ENCODE measurements at places on chromosomes 1 and 21. TPM values are rescaled to one million over a fixed set of nuclear protein-coding genes. Genes with fewer than 3 reads are reported as not detected.

DNA sequence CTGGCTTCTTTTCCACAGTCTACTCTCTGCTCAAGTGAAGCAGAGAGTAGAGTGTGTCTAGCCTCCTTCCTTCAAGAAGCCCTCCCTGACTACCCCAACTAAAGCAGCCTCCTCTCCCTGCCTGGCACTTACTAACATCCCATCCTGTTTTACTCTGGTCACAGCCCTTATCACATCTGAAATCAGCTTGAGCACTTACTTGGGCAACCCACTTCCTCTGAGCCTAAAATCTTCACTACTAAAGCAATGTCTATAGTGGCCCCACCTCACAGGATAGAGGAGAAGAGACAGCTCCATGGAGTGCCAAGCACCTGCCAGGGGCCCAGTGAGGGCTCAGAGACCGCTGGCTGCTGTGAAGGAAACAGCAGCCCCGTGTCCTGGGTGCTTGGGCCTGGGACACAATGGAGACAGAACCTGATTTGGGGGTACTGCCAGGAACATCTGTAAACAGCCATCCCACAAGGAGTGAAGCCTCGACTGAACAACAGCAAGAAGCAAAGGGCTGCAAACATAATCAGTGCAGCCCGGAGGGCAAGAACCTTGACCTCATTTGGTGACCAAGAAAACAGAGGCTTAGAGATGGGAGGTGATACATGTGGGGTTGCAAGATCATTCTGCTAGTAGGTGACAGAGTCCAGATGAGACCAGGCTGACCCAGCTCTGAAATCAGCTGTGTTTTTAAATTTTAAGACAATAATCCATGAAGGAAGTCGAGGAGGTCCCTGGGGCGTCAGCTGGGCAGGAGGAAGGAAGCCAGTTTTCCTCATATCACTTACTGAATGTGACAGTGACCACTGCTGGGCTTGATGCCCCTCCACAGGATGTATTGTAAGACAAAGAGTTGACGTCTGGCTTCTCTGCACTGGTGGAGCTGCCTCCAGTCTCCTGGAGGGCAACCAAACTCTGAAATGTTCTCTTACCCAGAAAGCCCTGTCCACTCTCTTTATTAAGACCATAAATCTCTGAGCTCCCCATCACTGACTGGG lies 710.6 kb downstream of the MATN1 start:
- DNase-seq, result no peak

FNDC10 gene
- total RNA-seq, result 2.7 TPM

EFNA3 gene
- 10.5 TPM for total RNA-seq

DNA sequence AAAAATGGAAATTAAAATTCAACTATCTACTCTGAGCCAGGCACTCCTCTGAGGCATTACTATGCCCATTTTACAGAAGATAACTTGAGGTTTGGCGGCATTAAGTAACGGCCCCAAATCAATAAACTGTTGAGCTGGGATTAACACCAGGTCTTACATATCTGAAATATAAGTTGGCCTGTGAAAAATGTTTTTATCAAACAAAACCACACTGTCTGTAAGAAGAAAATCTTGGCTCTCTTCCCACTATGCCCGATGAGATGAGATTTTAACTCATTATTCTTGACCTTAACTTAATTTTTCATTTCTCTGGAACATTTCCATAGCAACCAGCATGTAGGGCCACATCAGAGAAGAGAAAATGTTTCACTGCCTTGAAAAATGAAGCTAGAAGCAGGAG lies 21.8 kb downstream of the RC3H1 start:
- DNase-seq, result no peak

PIGM gene
- total RNA-seq, result 11.4 TPM

DNA sequence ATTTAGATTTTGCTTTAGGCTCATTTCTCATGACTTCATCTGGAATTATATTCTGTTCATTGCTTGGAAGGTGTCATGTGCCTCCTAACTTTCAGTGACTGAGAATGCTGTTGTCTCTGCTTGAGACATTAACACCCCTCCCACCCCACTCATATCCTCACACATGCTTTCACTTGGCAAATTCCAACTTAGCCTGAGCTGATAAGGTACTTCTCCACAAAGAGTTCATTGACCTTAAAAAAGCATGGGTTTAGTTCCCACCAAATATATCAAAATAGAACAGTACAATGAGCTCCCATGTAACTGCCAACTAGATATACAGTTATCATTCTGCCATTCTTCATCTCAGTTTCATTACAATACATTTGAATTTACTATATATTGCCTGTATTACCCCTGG lies 576.5 kb upstream of the ADGRL2 start:
- no peak for DNase-seq

DNA sequence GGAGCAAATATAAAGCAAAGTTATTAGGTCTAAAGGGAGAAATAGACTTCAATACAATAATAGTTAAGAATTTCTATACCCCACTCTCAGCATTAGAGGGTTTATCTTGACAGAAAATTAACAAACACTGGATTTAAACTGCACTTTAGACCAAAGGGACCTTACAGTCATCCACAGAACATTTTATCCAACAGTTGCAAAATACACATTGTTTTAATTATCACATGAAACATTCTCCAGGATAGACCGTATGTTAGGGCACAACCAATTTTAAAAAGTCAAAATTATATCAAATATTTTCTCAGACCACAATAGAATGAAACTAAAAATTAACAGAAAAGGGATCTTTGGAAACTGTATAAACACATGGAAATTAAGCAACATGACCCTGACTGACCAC lies 384.5 kb upstream of the C1orf87 start:
- DNase-seq, result no peak

- no peak for DNase-seq
These were observed 96.4 kb upstream of the KCNJ6 start for GRCh38 chr21:38012672-38013071.

DNA sequence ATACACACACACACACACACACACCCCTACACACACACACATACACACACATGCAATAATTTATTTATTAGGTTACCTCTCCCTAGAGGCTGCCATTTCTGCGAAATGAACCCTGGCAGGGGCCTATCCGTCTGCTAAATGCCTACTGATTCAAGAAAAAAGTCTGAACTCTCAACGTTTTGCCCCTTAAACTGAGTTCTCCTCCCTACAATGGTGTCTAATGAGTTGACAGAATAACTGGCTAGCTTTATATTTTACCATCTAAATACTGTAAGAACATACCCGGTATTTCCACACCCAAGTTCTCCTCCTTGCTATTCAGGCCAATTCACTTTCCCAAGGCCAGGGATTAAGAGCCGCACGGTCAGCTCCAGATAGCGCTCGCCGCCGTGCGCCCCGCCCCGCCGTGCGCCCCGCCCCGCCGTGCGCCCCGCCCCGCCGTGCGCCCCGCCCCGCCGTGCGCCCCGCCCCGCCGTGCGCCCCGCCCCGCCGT lies 339 bp upstream of the RNPC3 start:
- no peak for DNase-seq

DNA sequence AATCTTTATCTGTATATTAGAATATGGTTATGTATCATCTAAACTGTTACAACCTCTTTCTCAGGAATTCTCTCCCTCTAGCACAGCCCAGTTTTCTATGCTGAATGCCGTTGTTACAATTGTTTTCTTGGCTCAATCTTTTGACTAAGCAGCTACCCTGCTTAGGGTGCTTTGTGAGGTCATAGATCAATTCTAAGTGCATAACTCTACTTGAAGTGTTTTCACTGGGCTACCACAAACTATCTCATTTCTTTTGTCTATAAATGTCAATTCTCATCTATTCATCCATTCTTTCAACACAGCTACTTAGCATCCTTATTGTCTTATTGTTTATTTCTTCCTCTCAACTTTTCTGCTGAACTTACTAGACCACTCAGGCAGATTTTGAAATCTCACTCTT lies 77.1 kb downstream of the CEP350 start:
- no peak for DNase-seq

SYT14 gene
- total RNA-seq, result 3.7 TPM

DNA sequence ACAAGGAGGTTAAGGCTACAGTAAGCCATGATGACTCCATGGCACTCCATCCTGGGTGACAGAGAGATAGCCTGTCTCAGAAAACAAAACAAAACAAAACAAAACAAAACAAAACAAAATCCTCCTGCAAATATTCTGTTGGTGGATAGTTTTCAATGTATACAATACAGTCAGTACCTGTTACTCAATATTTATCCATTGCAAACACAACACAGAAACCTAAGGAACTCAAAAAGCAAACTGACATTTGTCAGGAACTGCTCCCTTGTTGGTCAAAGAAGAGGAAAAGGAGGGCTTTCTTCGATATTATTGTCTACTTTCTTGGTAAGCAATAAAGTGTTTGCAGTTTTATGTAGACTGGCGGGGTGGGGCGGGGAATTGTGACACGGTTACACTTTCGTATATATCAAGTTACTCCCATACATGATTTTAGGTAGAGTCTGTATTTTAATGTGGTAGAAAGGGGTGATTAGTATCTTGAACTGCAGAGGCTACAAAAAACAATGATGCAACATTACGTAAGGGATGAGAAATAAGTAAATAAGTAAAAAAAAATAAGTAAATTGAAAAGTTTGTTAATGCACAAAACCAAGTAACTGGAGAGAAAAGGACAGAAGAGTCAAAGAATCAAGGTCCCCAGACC lies 31.8 kb downstream of the APP start:
- no peak for DNase-seq

DNA sequence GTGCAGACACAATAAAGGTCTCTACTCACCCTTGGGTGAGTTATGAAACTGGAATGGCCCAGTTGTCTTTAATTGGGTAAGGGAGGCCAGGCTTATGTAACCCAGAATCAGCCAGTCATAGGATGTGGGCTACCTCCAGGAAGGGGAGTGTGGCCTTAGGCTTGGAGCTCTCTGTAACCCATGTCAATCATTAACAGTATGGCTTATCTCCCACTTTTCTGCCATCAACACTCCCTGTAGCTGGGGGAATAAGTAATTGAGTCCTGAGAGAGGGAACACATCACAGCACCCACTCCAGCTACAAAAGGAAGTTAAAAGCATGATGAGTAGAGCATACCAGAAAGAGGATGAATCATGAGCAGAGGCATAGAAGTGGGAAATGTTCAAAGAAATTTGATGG lies 327.0 kb upstream of the DUSP10 start:
- no peak for DNase-seq

PLA2G5 gene
- not detected for total RNA-seq

DNA sequence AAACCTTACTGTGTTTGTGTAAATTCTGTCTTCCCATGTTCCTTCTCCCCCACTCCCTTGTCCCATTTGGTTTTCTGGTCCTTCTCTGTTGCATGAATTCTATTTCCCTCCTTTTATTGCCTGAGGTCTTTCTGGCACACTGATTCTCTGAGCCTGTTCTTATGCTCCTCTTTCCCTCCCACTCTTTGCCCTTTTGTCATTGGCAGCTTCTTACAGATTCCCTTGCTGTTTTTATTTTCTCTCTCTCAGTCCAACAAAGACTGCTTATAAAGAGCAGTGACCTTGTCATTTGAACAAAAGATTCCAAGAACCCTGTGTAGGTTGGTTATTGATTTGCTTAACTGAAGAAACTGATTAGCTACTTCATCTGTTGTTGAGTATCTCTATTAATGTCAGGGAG lies 49.7 kb downstream of the GPR52 start:
- DNase-seq, result no peak

DNA sequence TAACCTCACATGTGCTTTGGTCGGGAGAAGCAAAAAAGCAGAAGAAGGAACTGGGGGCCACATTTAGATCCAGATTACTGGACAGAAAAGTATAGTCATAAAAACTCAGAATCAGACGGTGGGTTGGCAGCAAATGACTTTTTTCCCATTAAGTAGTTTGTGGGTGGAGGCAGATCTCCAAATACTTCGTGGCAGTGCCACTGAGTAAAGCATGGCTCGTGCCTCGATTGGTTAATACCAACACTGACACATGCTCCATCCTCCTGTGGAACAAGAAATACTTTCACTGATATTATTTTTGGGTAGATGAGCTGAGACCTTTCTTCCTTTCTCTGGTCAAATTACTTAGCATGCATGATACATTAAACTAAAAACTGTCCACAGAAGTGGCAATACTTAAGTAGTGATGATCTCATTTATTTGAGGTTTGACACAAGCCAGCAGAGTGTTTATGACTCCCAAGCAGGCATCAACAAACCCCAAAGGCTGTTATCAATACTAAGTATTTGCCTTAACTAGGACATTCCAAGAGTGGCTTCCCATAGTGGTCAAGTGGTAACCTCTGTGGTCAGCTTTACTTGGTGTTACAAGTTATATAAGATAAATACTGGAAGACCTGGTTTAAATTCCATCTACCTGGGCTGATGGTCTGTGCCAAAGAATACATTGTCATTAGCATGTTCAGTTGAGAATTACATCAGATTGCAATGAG lies 500.0 kb upstream of the RUNX1 start:
- no peak for DNase-seq

DNA sequence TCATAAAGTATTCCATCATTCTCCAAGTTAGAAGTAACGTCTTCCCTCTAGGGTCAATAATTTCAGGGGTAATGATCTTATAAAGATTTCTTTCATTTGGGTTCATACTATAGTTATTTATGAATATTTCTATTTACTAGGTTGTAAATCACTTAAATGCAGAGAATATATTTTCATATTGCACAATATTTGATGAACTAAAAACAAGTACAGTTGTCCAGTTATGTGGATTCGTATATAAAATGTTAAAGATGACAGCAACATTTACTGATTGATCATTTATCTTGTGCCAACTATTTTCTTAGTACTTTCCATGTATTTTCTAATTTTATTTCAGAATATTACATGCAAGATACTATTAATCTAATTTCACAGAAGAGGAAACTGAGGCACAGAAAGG lies 220.3 kb upstream of the TNR start:
- DNase-seq, result no peak

DNA sequence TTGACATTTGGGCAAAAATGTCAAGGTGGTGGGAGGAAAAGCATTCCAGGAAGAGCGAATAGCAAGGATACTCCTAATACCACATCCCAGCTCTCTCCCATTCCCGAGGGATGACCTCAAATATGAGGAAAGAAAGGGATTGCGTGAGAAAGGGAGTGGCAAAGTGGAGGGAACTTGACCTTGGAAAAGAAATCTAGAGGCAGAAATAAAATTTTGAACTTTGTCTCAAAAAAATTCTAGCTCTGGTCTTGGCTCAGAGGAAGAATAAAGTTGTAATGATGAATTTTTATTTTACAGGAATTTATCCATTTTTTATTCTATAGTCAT lies 127.8 kb downstream of the TBX19 start:
- DNase-seq, result no peak
